ENCODE measurements at places on chromosomes 5 and 9.

GRCh38 chr9:114947058-114947457 is 16.7 kb upstream of the TNFSF8 start:
- no peak for DNase-seq

GRCh38 chr9:137222190-137223077 is at the start of gene RNF208:
Gene RNF208, minus strand, starts transcription at chr9:137222240. Its CDS starts 1,028 bp downstream, at chr9:137221212.
- DNase-seq, result no peak

- DNase-seq, result no peak
These were observed 126.7 kb downstream of the GRIA1 start for GRCh38 chr5:153617190-153617589.

GRCh38 chr9:129761293-129761900 is 8.6 kb upstream of the PTGES start:
- DNase-seq, result no peak

DNA sequence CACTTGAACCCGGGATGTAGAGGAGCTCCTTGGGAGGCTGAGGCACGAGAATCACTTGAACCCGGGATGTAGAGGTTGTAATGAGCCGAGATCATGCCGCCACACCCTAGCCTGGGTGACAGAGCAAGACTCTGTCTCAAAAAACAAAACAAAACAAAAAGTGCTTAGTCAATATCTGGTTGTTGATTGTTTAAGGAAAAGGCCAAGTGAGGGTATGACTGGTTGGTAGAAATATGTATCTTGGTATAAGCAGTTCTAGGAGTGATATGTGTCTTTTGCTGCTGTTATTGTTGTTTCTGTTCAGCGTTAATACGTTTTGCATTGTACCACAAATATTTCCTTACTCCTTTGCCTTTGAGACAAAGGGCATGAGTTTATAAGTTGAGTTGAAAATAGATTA is 210.7 kb upstream of the DMRT1 start:
- no peak for DNase-seq

GRCh38 chr5:94192658-94193391 is 425.6 kb downstream of the KIAA0825 start:
- peak; percentile 9 for DNase-seq

GRCh38 chr9:78786794-78787193 is 489.9 kb downstream of the PSAT1 start:
- no peak for DNase-seq

DNA sequence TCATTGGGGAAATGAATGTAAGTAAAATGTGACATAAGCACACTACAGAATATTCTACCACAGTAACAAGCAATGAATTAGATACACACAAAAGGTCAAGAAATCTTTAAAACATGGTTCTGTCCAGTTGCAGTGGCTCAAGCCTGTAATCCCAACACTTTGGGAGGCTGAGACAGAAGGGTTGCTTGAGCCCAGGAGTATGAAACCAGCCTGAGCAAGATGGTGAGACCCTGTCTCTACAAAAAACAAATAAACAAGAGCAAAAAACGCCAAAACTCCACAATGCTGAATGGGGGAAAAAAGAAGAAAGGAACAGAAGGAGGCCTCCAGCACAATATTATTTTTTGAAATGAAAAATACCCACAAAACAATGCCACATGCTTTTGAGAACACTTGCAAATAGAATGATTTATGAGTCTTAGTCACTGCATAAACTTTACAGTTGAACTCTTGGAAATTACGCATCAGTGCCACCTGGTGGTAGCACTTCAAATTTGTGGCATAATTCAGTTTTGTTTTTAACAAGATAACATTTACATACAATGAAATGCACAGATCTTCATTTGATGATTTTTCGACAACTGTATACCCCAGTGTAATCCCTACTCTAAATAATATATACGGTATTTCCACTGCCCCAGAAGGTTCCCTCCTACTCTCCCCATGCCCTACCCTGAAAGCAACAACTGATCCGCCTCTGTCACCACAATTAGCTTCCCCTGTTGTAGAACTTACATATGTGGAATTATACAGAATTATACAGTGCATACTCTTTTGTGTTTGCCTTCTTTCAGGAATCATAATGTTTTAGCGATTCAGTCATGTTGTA is 14.4 kb upstream of the SPINK4 start:
- DNase-seq, result peak; percentile 40

Measured in COR-L47 (cell line).